Astrocyte of the hippocampus (primary cell): ENCODE measurements at places on chromosomes 1 and 21.
A peak's percentile ranks its signal among the peaks of the same experiment; 100 is the strongest.

- peak; percentile 56 for DNase-seq
Observed at GRCh38 chr1:77866296-77866695, 22.1 kb upstream of the NEXN start.

- DNase-seq: no peak
Observed at GRCh38 chr1:234586304-234586703, 23.7 kb downstream of the IRF2BP2 start.

DNA sequence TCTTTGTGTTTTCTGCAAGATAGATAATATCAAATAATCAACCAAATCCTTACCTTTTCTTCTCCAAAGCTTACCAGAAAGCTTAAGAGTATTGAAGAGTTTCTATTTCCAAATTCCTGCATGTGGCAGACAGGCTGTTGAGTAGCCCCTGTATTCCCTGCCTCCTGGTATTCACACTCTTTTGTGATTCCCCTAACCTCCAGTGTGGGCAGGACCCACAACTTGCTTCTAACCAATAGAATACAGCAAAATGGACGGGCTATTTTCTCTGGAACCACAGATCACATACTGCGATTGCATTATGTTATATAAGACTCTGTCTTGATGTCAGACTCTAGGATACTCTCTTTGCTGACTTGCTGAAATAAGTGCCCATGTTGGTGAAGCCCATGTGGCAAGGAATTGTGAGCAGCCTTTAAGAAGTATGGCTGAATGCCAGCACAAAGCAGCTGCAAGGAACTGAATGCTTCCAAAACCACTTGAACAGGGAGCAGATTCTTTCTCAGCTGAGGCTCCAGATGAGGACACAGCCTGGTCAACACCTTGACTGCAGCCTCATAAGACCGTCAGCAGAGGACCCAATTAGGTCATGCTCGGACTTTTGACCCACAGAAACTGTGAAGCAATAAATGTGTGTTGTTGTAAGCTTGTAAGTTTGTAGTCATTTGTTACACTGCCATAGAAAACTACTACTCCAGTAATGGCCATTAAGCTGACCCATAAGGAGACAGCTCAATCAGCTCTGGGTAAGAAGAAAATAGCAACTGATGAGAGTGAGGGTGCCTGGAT, 47.9 kb upstream of the PLXNA2 start:
- DNase-seq: peak; percentile 25

DNA sequence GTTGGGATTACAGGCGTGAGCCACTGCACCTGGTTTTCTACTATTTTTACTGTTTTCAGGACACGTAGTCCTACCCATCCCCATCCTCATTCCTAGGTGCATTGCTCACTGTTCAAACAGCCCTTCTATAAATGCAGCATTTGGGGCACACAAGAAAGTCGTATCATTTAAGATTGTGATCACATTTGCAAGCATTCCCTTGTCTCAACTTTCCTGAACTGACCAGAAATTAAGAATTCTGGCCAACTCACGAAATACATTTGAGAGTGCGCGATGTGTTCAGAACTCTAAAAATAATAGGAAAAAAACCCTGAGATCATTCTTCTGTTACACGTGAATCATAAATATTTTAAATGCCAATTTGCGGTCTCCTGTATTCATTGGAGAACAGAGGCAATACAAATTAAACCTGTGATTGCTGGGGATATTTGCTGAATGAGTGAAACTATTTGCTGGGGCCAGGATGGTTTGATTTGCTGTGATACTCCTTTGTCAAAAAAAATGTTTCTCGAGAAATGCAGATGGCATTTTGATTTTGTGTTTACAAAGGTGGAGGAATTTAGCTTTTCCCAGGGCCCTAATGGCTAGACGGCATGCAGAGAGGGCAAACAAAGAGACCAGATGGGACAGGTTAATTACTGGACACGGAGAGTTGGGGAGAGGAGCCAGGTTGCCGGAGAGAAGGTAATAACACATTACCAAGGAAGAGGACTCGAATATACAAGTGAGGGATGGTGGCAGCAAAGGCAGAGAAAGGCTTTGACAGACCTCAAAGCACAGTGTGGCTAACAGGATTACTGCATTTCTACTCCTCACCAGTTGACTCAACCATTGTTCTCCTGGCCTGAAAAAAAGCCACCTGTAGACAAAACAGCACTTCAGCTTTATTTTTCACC, 38.4 kb downstream of the STPG1 start:
- peak; percentile 74 for DNase-seq

- DNase-seq: no peak
Observed at GRCh38 chr1:232421143-232421796, 208.7 kb downstream of the SIPA1L2 start.

GRCh38 chr1:225873281-225873850, 8.8 kb downstream of the TMEM63A start:
- no peak for DNase-seq

DNA sequence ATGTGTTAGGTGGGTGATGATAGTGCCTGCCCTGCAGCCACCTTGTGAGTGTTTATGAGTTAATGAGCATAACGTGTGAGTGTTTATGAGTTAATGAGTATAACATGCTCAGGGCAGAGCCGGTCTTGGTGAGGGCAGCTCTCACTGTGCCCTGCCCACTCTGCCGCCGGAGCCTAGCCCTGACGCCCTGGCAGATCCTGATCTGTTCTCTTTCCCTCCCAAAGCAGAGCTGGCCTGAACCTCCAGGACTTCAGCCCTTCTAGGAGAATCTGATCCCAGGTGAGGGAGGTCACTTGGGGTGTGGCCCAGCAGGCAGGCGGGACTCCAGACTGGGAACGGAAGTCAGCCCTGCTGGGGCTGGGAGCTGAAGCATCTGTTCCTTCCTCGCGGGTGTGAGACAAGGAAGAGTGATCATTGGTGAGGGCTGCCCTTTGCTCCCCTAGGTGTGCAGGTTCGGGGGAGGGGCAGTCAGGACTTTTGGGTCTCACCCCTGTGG, 5.7 kb downstream of the FBLIM1 start:
- DNase-seq: no peak

- no peak for DNase-seq
Observed at GRCh38 chr1:7884757-7885156, 31.9 kb upstream of the UTS2 start.

DNA sequence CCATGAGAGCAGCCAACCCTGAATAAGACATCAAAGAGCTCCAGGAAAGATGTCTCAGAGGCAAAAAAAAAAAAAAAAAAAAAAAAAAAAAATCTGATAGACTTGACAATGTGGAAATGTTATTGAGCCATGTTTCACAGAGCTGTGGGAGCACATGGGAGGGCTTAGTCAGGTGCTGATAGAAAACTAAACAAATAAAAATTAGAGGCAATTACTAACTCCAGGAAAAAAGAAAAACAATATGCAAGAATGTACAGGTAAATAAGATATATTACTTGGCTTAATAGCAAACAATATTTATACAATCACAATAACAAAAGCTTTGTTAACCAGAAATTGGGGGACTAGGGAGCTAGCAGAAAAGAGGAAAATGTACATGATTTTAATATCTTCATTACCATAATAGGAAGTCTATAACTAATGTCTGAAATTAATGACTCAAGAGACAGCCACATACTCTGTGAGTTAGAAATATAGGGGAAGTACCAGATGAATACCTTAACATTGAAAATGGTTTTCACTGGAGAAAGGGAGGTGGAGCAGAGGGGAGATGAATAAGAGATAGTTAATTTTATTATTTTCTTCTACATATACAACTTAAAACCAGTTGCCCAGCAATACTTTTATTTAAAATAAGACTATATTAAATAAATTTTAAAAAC, 16.9 kb upstream of the RGS16 start:
- DNase-seq: no peak

DNA sequence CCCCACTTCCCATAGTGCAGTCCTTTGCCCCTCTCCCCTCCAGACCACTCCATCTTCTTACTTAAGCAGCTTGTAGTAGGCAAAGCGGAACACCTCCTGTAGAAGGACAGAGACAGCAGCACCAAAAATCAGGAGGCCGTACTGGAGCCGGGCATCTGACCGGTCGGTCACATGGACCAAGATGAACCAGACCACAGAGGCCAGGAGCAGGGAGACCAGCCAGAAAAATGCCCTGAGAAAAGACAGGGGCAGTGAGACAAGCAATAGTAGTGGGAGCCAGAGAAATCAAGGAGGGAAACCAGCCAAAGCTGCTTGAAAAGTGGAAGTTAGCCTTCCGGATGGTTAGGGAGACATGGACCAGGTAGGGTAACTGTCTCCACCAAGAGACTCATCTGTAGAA, 920 bp downstream of the APH1A start:
- DNase-seq: no peak

DNA sequence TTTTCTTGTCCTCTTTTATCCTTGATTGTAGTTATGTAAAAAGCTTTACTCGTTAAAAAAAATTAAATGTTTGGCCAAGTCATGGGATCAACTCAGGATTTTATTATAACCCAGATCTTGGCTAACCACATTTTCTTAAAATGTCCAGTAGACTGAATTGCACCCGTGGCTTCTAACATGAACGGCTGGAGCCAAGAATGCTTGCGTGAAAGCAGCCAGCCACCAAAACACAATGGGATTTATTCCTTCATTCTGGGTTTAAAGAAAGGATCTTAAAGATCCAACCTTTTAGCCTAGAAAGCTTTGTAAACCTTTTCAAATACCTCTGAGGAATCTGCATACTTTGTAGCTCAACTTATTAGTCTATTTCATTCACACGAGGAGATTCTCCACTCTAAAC, 404.4 kb downstream of the USP25 start:
- DNase-seq: peak; percentile 75

- DNase-seq: no peak
Observed at GRCh38 chr1:175419684-175420517, 227.3 kb upstream of the KIAA0040 start.

- DNase-seq: peak; percentile 42
Observed at GRCh38 chr1:95957748-95958147, 723.7 kb downstream of the RWDD3 start.

- DNase-seq: no peak
Observed at GRCh38 chr1:202274611-202275010, 67.1 kb downstream of the UBE2T start.

GRCh38 chr1:246214708-246215509, 292.2 kb downstream of the SMYD3 start:
- DNase-seq: peak; percentile 88

- DNase-seq: no peak
Observed at GRCh38 chr1:204451352-204452124, 39.9 kb upstream of the PPP1R15B start.

- DNase-seq: no peak
Observed at GRCh38 chr1:21756393-21757089, 26.4 kb downstream of the USP48 start.
